ENCODE measurements at places on chromosomes 13 and 19.

- DNase-seq: no peak
These were observed 15.0 kb downstream of the LRRC4B start for GRCh38 chr19:50553134-50553703.

- no peak for DNase-seq
These were observed 995 bp upstream of the MKNK2 start for GRCh38 chr19:2051773-2052704.

DNA sequence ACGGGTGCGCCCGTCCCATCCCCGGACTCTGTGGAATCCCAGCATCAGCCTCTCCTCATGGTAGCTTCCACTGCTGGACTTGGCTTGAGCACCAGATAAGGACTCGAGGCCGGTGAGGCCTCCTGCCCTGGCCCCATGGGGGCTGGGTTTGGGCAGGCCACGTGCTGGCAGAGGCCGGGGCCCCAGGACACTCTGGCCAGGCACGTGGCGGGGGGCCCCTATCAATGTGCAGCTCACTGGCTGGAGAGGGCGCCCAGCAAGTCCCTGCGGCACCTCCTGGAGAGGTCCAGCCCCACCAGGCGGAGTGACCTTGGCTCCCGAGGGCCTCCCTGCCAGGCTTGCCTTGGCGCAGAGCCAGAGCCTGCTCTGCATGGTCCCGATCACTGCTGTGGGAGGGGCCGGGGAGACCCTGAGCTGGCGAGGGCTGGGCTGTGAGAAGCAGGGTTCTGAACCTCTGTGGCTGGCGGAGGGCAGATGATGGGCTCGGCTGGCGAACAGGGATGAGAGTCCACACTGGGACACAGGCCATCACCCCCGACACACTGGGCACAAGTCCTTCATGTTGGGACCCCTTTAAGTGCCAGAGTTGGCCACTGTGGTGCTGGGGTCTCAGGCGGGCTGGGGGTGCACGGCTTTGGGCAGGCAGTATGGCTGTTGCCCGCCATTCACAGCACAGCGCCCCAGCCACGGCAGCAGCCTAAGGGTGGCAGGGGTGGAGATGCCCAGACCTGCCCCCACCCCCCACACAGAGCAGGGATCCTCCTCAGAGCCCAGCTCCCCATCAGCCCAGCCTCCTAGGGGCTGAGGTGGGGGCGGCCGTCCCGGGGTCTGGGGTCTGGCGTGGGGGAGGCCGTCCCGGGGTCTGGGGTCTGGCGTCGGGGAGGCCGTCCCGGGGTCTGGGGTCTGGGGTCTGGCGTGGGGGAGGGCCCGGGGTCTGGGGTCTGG, 19.1 kb downstream of the CEBPG start:
- no peak for DNase-seq

DNA sequence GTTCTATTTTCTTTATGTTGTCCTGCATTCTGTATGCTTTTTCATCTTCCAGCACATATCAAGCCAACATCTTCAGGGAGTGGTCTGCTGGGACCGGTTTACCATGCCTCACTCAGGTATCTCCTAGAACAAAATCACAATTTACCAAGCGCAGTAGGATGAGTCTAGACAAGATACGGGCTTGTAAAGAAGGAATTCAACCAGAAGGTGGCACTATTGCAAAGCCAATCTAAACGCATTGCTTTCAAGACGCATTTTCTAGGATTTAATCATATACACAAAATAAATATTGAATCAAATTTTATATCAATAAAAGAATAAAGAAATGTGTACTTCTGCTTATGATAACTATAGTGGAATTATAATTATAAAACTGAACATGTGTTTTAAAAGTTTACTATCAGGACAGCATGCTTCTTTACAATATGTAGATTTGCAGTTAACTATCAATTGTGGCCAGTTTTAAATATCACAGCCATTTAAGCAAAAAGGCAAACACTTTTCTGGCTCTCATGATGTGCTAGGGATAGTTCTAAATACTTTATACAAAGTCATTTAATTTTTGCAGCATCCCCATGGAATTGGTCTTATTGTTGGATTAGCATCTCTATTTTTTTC, 16.1 kb upstream of the TPP2 start:
- no peak for DNase-seq

DNA sequence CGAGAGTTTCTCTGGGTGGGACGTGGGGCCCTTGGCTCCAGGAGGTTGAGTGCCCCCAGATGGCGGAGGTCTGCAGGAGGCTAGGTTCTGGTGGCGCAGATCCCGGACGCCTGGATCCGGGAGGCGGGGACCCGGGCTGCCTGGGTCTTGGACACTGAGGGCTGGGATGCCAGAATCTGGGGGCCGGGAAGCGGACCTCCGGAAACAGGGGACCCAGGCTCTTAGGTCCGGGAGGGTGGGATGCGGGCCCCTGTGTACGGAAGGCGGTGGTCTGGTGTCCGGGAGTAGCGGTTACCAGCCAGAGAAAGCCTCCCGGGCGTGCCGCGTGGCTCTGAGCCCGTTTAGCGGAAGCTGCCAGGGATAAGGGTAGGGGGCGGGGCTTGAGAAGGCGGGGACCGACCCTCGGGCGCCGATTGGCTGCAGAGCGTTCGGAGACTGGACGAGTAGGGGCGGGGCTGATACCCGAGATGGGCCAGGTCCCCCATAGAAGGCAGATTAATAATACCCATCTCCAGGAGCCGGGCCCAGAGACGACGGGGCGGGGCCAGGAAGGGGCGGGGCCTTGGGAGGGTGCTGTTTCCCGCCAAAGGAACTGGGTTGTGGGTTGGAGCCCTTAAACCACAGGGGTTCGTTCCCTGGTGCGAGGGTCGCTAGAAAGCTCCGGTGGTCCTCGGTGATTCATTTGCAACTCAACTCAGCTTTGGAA, at the start of gene SLC1A5:
Gene SLC1A5, minus strand, starts transcription at position 333 of the 706 bp plus-strand sequence. CDS start 629 bp downstream, outside the sequence.
- peak; percentile 69 for DNase-seq

- no peak for DNase-seq
These were observed 22.6 kb downstream of the ZSWIM4 start for GRCh38 chr19:13817615-13818371.

DNA sequence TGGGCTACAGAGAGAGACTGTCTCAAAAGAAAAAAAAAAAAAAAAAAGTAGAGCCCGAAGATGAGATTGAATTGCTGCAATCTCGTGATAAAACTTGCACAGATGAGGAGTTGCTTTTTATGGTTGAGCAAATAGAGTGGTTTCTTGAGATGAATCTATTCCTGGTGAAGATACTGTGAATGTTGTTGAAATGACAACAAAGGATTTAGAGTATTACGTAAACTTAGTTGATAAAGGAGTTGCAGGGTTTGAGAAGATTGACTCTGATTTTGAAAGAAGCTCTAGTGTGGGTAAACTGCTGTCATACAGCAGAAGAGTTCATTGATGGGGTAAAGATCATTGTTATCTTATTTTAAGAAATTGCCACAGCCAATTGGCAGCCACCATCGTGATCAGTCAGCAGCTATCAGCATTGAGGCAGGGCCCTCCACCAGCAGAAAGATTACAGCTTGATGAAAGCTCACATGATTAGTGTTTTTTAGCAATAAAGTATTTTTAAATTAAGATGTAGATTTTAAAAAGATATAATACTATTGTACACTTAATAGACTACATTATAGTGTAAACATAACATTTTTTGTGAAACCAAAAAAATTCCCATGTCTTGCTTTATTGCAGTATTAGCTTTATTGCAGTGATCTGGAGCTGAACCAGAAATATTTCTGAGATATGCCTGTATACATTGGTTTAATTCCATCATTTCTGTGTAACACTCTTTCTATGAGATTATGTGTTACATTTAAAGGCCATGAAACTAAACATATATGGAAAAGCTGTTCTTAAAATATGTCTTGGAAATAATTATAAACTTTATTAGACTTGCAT, 43.1 kb downstream of the ZMYM2 start:
- no peak for DNase-seq

- DNase-seq: no peak
These were observed 51.9 kb downstream of the DNM2 start for GRCh38 chr19:10769533-10770491.

DNA sequence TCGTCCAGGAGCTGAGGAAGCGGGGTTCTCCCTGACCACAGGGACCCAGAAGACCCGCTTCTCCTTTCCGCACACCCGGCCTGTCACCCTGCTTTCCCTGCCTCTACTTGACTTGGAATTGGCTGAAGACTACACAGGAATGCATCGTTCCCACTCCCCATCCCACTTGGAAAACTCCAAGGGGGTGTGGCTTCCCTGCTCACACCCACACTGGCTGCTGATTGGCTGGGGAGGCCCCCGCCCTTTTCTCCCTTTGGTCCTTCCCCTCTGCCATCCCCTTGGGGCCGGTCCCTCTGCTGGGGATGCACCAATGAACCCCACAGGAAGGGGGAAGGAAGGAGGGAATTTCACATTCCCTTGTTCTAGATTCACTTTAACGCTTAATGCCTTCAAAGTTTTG, 18.9 kb downstream of the VASP start:
- DNase-seq: no peak

GRCh38 chr13:98962901-98963590, 14.8 kb downstream of the DOCK9 start:
- no peak for DNase-seq
